ENCODE measurements at places on chromosomes 6 and 20.
A peak's percentile ranks its signal among the peaks of the same experiment; 100 is the strongest.

- DNase-seq, result peak; percentile 34
Observed at GRCh38 chr20:60598528-60598927, 640.3 kb downstream of the CDH26 start.

DNA sequence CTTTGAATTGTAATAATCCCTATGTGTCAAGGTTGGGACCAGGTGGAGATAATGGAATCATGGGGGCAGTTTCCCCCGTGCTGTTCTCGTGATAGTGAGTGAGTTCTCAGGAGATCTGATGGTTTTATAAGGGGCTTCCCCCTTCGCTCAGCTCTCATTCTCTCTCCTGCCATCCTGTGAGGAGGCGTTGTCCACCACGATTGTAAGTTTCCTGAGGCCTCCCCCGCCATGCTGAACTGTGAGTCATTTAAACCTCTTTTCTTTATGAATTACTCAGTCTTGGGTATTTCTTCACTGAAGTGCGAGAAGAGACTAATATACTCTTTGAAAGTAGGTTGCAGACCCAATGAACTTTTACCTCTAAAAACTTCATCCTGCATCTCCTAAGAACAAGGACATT is 39.2 kb upstream of the KCNG1 start:
- no peak for DNase-seq

- DNase-seq, result no peak
Observed at GRCh38 chr20:57108218-57108617, 158.2 kb downstream of the BMP7 start.

DNA sequence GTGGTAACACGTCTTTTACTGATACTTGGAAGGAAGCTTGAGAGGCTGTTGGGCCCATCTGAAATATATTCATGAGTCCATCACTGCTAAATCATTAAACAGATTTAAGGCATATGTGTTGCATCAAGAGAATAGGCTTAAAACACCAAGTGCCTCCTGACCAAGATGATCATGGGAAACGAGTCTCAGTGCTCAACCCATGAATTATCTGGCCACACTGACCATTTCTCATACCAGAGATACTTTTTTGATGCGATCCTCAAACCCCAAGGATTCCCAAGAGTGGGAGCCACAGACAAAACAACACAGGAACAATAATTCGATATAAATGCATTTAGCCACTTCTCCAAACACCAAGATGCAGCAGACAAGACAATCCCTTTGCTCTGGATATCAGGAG is 17.2 kb downstream of the HEY2 start:
- DNase-seq, result no peak

GRCh38 chr6:12929678-12930077 is 213.1 kb downstream of the PHACTR1 start:
- DNase-seq, result no peak

GRCh38 chr20:50224531-50225255 is 34.1 kb downstream of the CEBPB start:
- DNase-seq, result no peak

GRCh38 chr6:46772762-46773161 is 20.4 kb upstream of the MEP1A start:
- DNase-seq, result no peak

- DNase-seq, result no peak
Observed at GRCh38 chr6:47132724-47133123, 90.6 kb upstream of the ADGRF1 start.

- DNase-seq, result no peak
Observed at GRCh38 chr6:34455831-34456230, 10.0 kb upstream of the PACSIN1 start.

- no peak for DNase-seq
Observed at GRCh38 chr6:77205936-77206335, 257.4 kb downstream of the HTR1B start.

DNA sequence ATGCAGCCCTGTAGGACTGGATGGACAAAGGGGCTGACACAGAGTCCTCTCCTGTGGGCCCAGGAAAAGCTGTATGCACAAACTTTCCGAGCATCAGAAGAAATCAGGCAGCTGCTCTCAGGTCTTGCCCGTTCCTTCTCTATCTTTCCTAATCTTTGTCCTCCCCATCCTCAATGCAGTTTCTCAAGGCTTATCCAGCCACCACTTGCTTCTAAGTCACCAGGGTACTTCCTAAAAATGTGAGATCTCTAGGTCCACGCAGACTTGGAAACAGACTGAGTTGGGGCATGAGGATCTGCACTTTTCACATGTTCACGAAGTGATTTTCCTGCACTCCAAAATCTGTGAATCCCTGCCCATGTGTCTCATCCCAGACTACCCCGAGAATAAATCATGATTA is 394.5 kb upstream of the SLC35B3 start:
- DNase-seq, result no peak

- DNase-seq, result no peak
Observed at GRCh38 chr6:127464161-127464880, 5.1 kb upstream of the KIAA0408 start.

- no peak for DNase-seq
Observed at GRCh38 chr20:34615477-34615876, 57.0 kb downstream of the MAP1LC3A start.

- no peak for DNase-seq
Observed at GRCh38 chr6:17419189-17419575, 25.8 kb downstream of the CAP2 start.

- DNase-seq, result no peak
Observed at GRCh38 chr6:32203426-32204267, 11.2 kb upstream of the GPSM3 start.

DNA sequence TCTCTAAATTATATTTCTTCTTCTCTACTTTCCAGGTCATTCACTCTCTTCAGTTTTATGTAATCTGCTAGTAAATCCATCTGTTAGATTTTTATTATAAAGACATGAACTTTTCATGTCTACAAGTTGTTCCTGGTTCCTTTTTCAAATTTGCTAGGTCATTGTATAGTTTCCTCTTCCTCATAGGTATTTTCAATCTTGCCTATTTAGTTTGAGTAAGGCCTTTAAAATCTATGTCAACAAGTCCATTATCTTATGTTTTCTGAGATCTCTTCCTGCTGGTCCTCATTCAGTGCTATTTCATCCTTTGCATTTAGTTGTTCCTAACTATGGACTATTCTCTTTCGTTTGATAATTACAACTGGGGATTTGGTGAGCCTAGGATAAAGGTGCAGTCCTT is 11.0 kb downstream of the RRBP1 start:
- DNase-seq, result no peak

GRCh38 chr20:25227317-25227831 is 20.5 kb upstream of the PYGB start:
- no peak for DNase-seq

- no peak for DNase-seq
Observed at GRCh38 chr6:107612762-107613415, 123.0 kb downstream of the SOBP start.

DNA sequence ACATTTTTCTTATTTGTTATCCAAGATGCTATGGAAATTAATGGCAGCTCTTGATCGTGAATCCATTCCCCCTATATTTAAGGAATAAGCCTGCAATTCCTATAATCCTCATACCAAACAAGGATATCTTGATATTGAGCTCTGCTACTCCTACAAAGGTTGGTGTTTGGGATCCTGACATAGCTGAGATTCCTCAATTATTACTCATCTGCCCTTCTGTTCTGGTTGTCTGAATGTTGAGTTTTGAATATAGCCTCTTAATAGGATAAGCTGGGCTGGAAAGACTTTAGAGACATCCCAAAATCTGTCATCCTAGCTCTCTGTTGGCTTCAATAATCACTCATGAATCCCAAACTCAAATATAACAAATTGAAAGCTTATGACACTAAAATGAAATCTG is 49.9 kb downstream of the CLIC5 start:
- DNase-seq, result no peak

GRCh38 chr6:169960886-169961611 is 209.6 kb downstream of the ERMARD start:
- no peak for DNase-seq

DNA sequence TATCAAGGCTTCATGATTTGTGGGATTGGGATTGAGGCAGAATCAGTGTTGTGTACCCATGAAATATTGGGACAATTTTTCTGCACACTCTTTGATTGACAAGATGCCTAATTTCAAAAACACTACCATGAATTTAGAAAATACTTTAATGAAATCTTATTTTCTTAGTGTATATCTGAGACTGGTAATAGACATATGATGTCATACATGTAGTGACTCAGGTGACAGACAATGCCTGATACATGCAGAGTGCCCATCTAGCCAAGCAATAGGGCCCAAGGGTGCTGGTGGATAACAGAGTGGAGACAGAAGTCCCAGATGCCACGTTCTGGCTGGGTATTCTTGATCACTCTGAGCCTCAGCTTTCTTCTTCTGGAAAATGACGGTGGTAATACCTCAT is 279.6 kb upstream of the ARID1B start:
- DNase-seq, result no peak

- DNase-seq, result no peak
Observed at GRCh38 chr20:47464380-47465101, 37.1 kb upstream of the NCOA3 start.

DNA sequence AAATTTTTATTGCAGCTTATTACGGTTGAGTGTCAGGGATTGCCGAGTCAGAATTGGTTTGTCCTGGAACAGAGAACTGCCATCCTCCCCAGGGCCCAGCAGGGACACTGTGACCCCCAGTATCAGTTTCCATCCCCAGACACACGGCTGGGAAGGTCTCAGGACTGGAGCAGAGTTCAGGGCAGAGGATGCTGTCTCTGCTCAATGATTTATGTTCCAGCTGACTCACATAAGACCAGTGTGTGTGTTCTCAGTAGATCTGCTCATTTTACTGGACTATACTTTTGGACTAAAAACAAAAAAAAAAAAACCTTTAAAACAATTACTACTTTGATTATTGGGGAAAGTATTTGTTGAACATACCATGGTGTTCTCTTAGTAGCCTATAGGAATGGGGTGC is 44.2 kb downstream of the FNDC1 start:
- no peak for DNase-seq

DNA sequence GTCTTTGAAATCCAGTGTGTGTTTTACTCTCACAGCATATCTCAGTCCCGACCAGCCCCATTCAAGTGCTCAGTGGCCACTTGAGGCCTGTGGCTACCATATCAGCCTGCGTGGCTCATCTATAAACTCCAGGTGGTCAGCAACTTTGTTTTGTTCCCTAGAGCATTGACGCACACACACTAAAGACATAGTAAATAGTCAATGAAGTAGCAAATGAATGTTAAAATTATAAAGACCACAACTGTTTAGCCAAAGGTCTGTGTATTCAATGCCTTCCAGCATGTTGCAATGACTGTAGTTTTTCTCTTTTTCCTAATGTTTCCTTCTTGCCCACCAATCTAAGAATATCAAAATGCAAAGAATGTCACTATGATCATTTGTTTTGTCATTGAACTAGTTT is 238.2 kb upstream of the ZNF217 start:
- no peak for DNase-seq

GRCh38 chr6:56624046-56624727 is 18.5 kb downstream of the DST start:
- DNase-seq, result no peak

- no peak for DNase-seq
Observed at GRCh38 chr6:63410435-63411426, 90.9 kb upstream of the LGSN start.

GRCh38 chr6:20313051-20313450 is 88.6 kb upstream of the E2F3 start:
- DNase-seq, result no peak

GRCh38 chr20:37314617-37315016 is 25.2 kb downstream of the MANBAL start:
- no peak for DNase-seq

- DNase-seq, result no peak
Observed at GRCh38 chr20:62336775-62337557, 30.1 kb downstream of the LAMA5 start.

DNA sequence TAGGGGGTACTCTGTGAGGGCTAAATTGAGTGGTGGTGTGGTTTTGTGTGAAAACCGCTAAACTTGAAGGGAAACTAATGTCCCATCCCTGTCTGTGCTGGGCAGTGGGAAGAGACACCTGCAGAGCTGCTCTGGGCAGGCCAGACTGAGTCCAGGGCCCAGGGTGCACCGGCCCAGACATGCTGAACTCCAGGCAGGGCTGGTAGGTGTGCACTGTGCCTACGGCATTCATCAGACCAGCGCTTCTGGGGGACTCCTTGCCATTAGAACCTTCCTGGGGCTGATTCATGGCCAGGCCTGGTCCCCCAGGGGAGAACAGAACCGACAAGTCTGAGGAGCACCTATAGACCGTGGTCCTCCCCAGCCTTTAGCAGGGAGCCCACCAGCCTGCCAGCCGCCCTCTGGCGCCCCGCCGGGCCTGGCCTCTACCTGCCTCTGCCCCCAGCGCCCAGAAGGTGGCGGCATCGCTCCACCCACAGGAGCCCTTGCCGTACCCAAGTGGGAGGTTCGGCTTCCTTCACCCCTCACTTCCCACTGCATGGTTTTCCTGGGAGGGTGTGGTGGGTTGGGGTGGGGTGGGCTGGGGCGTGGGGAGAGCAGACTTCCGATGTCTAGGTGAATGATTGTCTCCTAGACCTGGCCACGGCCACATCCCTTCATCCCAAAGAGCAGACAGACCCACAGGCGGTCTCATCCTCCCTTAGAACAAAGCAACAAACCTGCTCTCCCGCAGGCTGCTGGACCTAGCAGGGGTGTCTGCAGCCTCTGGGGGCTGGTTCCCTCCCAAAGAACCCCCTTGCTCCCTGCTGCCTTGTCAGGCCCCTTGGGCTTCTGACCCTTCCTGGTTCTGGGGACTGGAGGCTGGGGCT is 15.5 kb downstream of the CCDC167 start:
- peak; percentile 74 for DNase-seq

DNA sequence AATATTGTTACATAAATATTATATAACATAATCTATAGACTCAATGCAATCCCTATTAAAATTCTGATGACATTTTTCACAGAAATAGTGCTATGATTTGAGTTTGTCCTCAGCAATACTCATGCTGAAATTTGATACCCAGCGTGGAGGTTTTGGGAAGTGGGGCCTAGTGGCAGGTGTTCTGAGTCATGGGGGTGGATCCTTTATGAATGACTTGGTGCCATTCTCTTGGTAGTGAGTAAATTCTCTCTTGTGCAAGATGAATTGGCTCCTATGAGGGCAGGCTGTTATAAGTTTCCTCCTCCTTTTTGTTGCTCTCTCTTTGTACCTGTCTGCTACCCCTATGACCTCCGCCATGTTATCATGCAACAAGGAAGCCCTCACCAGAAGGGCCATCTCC is 65.8 kb downstream of the SHPRH start:
- DNase-seq, result no peak

DNA sequence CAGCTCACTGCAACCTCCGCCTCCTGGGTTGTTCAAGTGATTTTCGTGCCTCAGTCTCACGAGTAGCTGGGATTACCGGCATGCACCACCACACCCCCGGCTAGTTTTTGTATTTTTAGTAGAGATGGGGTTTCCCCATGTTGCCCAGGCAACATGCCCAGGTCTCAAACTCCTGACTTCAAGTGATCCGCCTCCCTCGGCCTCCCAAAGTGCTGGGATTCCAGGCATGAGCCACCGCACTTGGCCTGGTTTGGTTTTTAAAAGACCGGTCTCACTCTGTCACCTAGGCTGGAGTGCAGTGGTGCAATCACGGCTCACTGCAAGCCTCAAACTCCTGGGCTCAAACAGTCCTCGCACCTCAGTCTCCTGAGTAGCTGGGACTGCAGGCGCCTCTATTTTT is 40.1 kb downstream of the VSTM2L start:
- peak; percentile 2 for DNase-seq

- DNase-seq, result no peak
Observed at GRCh38 chr6:26197636-26197932, 110.4 kb downstream of the HFE start.

Measured in left forelimb (tissue), 1 donor.